ENCODE measurements at places on chromosomes 5 and 9. TPM values are rescaled to one million over a fixed set of nuclear protein-coding genes. Genes with fewer than 3 reads are reported as not detected.

The SVEP1 gene
- total RNA-seq, result 24.8 TPM

The KIAA0825 gene
- total RNA-seq, result 5.4 TPM

The TLR4 gene
- 18.2 TPM for total RNA-seq

- DNase-seq, result no peak
Measured at GRCh38 chr5:67206461-67206860, 9.9 kb upstream of the CD180 start.

GRCh38 chr9:124454791-124455443, 4.7 kb downstream of the ADGRD2 start:
- no peak for DNase-seq
